Stimulated activated CD4-positive, alpha-beta T cell treated with anti-CD3 and anti-CD28 coated beads, TNF-alpha, amount 100 ng/mL, for 1 hour (primary cell): ENCODE measurements at places on chromosomes 6 and 20.

DNA sequence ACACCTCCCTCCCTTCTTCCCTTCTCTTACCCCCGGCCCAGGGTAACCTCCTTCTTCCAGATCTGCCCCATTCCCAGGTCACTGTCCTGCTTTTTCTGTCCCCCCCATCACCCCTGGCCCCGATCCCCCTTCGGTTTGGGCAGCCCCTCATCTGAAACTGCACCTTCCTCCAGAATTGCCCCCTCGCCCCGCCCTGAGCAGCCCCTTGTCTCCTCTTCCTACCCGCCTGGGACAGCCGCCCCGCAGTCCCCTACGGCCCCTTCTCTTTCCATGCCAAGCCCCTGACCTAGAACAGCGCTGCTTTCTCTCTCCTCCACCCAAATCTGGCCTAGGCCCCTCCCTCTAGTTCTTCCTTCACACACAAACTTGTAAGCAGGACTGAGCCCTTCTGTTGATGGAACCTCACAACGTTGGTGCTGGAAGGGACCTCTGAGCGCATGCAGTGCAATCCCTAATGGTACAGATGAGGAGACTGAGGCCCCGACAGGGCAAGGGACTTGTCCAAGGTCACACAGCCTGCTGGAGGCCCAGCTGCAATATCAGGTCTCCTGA is 630 bp downstream of the PPP2R5D start:
- no peak for DNase-seq

GRCh38 chr6:7313505-7314165 is 636 bp upstream of the SSR1 start:
- DNase-seq = no peak

DNA sequence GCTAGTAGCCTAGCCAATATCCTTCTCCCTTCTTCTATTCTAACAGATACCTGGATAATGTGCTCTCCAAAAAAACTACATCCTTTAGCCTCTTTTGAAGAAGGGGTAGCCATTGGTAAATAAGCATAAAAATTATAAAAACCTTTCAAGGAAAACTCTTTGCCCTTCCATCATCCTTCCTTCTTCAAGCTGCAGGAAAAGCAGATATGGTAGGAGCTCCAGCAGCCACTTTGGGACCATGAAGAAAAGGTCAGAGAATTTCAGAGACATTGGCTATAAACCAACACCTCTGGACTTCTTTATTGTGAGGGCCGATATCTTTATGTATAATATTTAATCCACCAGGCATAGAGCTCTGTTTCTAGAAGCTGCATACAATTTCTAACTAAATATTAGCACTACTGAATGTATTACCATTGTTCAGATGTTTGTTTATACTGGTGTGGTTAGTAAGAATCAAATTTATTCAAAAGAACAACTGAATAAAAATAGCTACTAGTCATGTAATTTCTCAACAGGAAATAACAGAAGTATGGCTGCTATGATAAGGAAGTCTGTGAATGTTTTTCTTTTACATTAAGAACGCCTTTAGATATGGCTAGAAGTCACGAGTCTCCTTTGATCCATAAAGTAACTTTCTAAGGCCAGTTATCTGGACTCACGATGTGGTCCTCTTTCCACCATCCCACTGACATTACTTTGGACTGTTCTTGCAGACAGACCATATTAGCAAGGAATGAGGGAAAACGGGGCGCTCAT is 32.2 kb downstream of the MYLK4 start:
- DNase-seq = no peak

DNA sequence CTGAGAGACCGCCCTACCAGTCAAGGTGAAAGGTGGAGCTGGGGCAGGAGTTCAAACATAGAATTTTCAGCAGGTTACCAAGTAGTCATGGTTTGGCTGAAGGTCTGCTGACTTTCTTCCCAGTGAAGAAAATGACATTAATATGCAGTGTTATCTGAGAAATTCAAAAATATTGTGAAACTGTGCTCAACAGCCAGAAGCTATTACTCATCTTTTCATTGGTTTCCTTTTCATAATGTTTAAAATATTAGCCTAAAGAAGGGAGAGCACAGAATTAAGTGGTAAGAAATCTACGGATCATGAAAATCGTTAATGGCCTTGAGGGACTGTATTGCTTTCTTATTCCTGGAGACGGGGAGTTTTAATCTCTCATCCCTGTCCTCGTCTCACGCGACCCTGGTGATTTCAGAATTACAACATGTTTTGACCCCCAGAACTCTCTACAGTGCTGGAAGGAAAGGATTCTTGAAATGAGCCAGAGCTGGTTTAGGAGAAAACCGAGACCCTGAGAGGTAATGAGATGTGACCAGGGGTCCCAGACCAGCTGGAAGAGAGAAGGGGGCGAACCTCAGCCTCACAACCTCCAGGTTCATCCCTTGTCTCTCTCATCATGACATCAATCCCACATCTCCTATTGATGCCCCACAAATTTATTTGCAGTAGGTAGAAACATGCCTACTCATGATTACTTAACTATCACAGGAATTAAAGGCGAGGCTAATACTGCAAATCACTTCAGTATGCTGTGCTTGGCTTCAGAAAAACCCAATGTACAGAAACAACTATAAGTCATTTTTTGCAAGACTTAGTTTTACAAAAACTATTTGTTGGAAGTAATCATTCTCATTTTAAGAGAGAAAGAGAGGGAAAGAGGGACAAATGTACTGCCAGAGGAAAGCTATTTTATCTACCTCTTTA is 209.5 kb downstream of the FNDC1 start:
- DNase-seq = no peak

DNA sequence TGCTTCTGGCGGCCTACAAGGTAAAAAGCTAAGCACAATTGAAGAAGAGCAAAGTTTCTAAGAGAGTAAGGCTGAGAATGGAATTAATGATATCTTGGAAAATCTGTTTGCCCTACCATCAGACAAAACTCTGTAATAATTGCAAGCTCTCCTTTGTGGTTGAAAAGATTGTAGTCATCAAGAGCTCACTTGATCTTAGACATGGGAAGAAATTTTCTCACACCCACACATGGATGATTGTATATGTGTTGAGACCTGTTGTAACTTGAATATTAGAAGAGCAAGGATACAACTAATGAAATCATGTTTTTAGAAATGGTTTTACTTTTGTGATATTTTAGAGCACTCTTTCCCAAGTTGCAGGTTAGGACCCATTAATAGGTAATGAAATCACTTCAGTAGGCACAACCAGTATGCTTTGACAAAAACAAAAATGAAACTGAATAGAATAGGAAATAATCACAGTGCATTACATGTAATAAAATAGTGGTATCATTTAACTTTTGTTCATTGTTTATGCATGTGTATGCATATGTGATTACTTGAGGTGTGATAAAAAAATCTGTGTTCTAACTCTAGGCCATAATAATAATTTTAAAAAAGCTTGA is 14.0 kb downstream of the DCBLD1 start:
- DNase-seq = no peak

DNA sequence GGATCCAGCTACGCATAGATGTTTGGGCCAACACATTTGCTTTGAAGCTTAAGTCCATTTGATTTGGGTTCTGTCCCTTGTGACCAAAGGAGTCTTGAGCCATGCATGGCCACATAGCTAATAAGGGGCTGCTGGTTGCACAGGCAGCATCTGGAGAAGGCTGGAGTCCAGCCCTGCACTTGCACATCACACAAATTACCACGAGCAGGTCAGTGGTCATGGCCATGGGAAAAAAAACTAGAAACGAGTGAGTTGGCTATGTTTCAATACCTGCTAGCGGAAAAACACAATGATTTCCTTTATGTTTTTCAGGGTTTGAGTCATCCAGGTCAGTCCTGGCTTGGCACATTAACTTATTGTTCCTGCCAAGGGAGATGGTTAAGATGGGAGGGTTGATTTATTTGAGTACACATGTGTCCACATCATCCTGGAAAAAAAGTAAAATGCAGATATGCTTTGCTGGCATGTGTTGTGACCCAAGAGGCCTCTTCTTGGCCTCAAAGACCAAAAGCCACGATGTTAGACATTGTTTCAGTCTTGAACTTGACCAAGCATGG is 5.6 kb upstream of the STX16 start:
- DNase-seq = no peak

GRCh38 chr6:148878683-148879082 is 131.9 kb downstream of the UST start:
- no peak for DNase-seq

- no peak for DNase-seq
These were observed 74.5 kb downstream of the FOXF2 start for GRCh38 chr6:1463751-1464426.

- no peak for DNase-seq
These were observed 331.8 kb downstream of the CDKAL1 start for GRCh38 chr6:20866036-20866435.
